Suprapubic skin (tissue), 4 donors: ENCODE measurements at places on chromosomes 1 and 21. TPM values are rescaled to one million over a fixed set of nuclear protein-coding genes. Genes with fewer than 3 reads are reported as not detected.

DNA sequence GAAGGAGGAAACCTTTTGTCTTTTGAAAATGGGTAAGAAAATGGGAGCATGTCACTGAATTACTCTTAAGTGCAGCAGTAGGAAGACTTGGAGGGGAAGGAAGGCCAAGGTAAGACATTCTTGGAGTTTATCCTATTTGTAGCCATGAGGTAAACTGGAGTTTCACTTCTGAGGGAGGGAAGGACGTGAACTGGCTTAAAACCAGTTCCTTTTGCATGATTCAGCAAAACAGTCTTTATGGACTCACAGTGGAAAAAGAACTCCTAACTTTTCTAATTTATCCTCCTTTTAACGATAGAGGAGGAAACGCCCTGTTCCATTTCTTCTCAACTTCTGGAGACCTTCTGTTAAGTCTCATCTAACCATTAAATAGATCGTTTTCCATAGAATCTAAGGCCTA is 2.5 kb downstream of the PRDX6 start:
- peaks cover 38% of the 10 kb centered on the region for H3K4me1 ChIP-seq
- no peak overlapping the region for H3K4me3 ChIP-seq
- H3K36me3 ChIP-seq, result peaks cover 36% of the 10 kb centered on the region

DNA sequence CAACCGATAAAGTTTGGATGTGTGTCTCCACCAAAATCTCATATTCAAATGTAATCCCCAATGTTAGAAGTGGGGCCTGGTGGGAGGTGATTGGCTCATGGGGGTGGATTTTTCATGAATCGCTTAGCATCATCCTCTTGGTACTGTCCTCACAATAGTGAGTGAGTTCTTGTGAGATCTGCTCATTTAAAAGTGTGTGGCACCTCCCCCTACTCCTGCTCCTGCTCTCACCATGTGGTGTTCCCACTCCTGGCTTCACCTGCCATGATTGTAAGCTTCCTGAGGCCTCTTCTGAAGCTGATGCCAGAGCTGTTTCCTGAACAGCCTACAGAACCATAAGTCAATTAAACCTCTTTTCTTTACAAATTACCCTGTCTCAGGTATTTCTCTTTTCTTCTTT is 28.2 kb upstream of the PRDX6 start:
- no peak overlapping the region for H3K4me3 ChIP-seq
- no peaks in the 10 kb centered on the region for H3K4me1 ChIP-seq
- no peak for DNase-seq

DNA sequence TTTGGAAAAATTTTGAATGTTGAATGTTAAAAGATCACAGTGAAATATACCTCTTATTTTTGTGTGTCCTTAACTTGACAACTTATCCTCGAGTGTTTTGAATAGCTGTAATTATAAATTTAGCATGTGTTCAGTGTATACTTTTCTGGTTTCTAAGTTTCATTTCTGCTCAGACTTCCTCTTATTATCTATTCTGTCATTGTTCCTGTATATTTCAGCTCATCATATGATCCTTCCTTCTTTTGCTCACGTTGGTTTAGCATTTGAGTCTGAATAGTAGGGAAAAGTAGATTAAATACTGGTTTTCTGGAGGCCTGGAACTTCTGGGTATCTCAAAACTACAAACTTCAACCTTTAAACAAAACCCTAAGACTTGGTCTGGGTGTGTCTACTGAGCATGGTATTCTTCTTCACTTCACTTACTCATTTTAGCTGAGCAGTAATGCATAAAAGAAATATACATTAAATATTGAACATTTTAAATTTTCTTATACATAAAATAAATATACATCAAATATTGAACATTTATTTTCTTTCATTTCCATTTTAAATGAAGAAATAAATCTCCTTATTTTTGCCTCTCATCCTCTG is 3.3 kb upstream of the ATP6V1G3 start:
- no peaks in the 10 kb centered on the region for H3K4me1 ChIP-seq
- no peak overlapping the region for H3K4me3 ChIP-seq
- H3K27ac ChIP-seq, result no peak overlapping the region
- DNase-seq, result no peak

Gene CCDC30
- total RNA-seq, result 0.64 TPM

- H3K36me3 ChIP-seq, result peaks cover 93% of the 10 kb centered on the region
- H3K4me3 ChIP-seq, result no peak overlapping the region
- no peaks in the 10 kb centered on the region for H3K4me1 ChIP-seq
Measured at GRCh38 chr1:220195701-220196100, 76.6 kb downstream of the RAB3GAP2 start.

Gene AMY1A
- not detected for total RNA-seq

DNA sequence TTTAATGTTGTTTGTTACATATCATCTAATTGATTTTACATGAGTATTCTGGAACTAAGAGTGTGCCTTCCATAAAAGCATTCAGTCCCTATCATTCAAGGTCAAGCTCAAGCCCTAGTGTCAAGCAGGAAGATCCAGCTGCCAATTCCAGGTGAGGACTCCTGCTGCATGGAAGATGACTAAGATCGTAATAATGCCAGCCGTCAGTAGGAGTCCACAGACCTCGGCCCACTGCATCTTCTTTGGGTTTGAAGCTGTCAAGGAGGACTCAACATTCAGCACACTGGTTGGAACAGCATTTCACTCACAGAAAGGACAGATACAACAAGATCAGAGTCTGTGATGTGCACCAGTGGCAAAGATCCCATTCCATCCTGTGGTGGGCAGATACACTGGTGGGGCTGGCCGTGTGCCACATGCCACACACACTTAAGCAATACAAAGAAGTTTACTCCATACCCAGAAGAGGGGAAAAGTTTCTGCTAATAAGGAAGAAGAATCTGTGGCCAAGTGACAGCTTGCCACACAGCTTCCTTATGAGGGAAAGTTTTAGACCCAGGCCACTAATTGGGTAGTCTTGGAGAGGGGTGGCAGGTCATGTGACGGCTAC is 160.4 kb downstream of the PIK3R3 start:
- H3K4me3 ChIP-seq, result no peak overlapping the region
- DNase-seq, result no peak
- no peak overlapping the region for H3K27ac ChIP-seq
- H3K27me3 ChIP-seq, result no peaks in the 10 kb centered on the region
- peaks cover 7% of the 10 kb centered on the region for H3K36me3 ChIP-seq
- H3K4me1 ChIP-seq, result no peaks in the 10 kb centered on the region

DNA sequence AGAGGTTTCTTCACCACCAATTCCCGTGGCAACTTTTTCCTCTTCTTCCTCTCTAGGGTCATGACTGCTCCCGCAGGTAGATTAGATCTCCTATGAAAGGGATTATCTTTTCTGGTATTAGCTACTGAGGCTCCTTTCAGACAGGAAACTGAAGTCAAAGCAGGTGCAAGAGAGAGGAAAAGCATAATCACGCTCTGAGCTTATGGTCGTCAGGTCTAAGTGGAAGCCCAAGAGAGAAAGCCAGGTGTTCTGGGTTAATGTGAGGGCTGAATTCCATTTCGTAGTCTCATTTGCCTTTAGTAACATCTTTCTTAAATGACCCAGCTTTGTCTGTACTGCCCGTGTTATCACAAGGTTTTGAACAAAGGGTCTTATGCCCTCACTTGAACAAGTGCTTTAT is 8.3 kb upstream of the MAP3K21 start:
- no peak overlapping the region for H3K27ac ChIP-seq
- no peaks in the 10 kb centered on the region for H3K27me3 ChIP-seq
- H3K4me3 ChIP-seq, result no peak overlapping the region
- DNase-seq, result no peak

Gene SERTAD4
- total RNA-seq, result 24.1 TPM

DNA sequence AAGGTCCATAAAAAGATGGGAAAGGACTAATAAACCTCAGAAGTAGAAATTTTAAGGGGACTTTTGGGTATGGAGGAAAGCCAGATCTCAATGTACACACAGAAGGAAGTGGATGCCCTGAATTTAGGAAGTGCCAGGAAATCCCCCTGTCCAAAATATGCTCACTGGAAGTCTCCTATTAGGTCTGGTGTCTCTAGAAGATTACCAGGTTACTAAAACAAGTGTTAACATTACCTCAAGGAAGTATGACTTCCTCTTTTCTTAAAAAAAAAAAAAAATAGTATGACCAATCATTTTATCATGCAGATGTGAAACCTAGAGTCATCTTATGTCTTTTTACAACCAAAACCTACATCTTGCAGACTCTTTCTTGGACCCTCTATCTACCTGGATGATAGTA is 30.7 kb downstream of the CD58 start:
- H3K4me3 ChIP-seq, result no peak overlapping the region
- peaks cover 4% of the 10 kb centered on the region for H3K4me1 ChIP-seq
- H3K36me3 ChIP-seq, result peaks cover 31% of the 10 kb centered on the region
- H3K27ac ChIP-seq, result no peak overlapping the region

DNA sequence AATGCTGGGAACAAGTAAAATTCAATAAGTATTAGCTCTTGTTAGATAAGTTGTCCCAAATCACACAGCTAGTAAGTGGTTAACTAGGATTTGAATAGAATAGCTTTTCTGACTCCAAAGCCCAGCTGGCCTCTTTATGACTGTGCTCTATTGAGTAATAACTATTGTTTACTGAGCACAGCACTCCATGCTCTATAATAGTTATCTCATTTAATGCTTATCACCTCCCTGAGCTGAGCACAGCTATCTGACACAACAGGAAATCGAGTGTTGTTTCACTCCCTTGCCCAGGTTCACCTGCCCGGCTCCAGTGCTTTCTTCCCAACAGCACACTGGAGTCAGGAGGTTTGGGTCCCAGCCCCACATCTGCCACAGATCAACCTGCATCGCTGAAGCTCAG is 38.8 kb upstream of the STMN1 start:
- H3K27me3 ChIP-seq, result no peaks in the 10 kb centered on the region
- no peak overlapping the region for H3K27ac ChIP-seq
- no peak overlapping the region for H3K4me3 ChIP-seq
- no peak for DNase-seq
